Fibroblast of gingiva (primary cell): ENCODE measurements at places on chromosomes 6 and 20.

DNA sequence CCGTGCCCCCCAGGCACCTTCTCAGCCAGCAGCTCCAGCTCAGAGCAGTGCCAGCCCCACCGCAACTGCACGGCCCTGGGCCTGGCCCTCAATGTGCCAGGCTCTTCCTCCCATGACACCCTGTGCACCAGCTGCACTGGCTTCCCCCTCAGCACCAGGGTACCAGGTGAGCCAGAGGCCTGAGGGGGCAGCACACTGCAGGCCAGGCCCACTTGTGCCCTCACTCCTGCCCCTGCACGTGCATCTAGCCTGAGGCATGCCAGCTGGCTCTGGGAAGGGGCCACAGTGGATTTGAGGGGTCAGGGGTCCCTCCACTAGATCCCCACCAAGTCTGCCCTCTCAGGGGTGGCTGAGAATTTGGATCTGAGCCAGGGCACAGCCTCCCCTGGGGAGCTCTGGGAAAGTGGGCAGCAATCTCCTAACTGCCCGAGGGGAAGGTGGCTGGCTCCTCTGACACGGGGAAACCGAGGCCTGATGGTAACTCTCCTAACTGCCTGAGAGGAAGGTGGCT lies 960 bp downstream of the TNFRSF6B start:
- DNase-seq: no peak

GRCh38 chr6:34073540-34073939 lies 72.3 kb downstream of the GRM4 start:
- DNase-seq: no peak

- no peak for DNase-seq
These were observed 170.1 kb downstream of the HS3ST5 start for GRCh38 chr6:114172576-114173260.

GRCh38 chr6:31010393-31011060 lies at the start of gene MUC22:
Gene MUC22 (plus strand): TSS chr6:31010474. CDS start chr6:31010707, 233 bp downstream.
- DNase-seq: no peak

DNA sequence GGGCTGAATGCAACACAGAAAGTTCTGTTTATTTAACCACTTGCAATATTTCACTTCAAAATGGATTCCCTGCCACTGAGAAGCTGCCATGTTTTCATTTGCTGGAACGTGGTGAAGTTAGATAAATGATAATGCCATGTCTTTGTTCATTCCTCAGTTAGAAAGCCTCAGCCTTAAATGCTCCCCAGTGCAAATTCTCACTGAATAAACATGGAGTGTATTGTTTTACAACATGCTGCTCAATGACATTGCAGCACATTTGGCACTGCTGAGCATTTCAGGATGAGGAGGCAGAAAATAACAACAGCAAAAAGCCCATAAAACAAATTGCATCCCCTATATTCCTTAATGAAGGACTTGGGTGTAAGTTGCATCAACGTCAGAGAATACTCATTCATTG lies 913.8 kb upstream of the FLRT3 start:
- no peak for DNase-seq

DNA sequence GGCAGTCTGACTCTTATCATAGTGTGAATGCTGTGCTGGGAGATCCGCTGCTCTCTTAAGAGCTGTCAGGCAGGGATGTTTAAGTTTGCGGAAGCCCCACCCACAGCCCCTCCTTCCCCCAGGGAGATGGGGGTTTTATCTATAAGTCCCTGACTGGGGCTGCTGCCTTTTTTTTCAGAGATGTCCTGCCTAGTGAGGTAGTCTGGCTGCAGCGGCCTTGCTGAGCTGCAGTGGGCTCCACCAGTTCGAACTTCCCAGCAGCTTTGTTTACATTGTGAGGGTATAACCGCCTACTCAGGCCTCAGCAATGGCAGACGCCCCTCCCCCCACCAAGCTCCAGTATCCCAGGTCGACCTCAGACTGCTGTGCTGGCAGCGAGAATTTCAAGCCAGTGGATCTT lies 75.7 kb upstream of the UST start:
- no peak for DNase-seq

- DNase-seq: no peak
These were observed 27.6 kb upstream of the MRPS18A start for GRCh38 chr6:43715056-43715788.

GRCh38 chr6:73656531-73657145 lies 2.8 kb upstream of the SLC17A5 start:
- DNase-seq: peak; percentile 10

DNA sequence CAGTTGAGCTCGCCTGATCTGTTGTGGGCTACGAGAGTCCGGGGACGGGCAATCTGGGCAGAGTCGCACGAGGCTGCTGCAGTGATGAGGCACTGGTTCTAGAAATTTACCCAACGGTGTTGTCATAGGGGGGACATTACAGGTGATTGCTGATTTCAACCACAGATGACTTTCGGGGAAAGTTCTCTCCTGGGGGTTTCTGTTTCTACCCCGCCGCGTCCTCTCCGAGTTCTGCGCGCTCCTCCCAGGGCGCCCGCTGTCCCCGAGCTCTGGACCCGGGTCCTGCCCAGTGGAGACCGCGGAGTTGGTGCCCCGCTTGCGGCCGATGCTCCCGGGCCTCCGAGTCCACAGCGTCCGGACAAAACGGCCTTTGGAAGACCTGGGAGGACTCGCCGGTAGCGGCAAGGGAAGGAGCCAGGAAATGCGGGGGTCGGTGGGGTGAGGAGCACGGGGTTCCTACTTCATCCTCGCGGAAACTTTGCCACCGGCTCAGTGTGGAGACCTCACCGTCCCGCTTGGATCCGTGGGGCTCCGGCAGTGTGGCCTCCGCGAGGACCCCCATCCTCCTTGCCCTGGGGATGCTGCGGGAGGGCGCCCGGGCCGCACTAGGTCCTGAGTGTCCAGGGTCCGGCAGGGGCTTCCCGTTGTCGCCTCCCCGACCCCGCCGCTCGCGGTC lies 12.3 kb upstream of the RAET1L start:
- DNase-seq: no peak

DNA sequence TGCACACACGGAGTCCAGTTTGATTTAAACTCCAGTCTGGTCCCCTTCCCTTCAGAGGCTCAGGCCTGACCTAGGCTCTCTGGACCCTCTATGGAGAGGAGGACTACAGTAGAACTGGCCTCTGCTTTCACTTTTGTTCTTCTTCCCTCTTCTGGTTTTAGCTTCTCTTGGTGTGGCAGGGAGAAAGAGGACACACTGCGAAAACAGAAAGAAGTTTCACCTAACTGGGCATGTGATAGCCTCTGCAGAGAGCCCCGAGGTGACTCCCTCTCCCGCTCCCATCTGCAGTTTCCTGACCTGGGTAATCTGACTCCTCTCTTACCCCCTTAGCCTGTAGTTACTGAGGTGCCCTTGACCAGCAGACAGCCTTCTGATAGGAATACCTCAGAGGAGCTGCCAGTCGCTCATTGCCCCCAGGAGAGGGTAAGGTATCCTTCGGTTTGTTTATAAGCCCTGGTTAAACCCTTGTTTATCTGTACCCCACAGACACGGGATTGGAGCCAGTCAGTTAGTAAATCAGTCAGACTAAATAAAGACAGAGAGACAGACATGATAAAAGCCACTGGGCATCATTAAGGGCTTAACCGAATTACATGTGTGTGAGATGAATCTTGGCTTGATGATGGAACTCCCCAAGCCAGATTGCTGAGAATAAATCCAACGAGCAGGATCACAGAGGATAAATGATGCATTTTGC lies 12.0 kb upstream of the DTNBP1 start:
- no peak for DNase-seq

DNA sequence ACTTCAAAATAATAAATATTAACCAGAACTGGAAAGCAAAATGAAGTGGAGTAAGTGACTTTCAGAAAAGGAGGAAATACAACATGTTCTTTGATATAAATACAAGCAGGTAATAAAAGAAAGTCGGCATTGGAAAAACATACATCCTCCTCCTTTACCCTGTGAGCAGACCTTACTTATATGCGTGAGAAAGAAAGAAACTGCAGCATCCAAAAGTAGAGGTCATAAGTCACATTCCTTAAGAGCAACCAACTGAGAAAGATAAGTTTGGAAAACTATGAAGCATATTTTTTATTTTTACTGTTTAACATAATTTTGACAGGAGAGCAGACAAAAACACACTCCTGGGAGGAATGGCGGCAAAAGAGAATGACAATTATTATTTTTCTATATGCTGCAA lies 155.5 kb downstream of the HACE1 start:
- DNase-seq: no peak
